ENCODE measurements at places on chromosomes 1 and 21. TPM values are rescaled to one million over a fixed set of nuclear protein-coding genes. Genes with fewer than 3 reads are reported as not detected.

- DNase-seq: no peak
These were observed 26.4 kb downstream of the LRRC8B start for GRCh38 chr1:89550995-89551394.

GRCh38 chr1:112060261-112060660 lies 70.8 kb upstream of the KCND3 start:
- DNase-seq: no peak

DNA sequence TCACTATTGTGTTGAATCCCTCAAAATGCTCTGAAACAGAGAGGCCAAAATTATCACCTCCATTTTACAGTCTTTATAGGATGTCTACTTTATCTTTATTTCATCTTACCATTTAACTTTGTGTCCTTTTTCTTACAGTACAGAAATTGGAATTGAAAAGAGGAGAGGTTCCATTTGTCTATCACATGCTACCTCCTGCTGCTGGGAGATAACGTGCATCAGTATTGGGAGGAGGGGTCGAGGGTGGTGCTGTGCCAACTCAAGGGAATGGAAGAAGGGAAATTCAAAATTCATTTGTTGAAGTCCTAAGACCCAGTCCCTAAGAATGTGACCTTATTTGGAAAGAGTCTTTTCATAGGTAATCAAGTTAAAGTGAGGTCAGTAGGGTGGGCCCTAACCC lies 85.3 kb downstream of the HHIPL2 start:
- DNase-seq: no peak

GRCh38 chr21:33695813-33696212 lies 53.5 kb downstream of the ITSN1 start:
- DNase-seq: no peak

DNA sequence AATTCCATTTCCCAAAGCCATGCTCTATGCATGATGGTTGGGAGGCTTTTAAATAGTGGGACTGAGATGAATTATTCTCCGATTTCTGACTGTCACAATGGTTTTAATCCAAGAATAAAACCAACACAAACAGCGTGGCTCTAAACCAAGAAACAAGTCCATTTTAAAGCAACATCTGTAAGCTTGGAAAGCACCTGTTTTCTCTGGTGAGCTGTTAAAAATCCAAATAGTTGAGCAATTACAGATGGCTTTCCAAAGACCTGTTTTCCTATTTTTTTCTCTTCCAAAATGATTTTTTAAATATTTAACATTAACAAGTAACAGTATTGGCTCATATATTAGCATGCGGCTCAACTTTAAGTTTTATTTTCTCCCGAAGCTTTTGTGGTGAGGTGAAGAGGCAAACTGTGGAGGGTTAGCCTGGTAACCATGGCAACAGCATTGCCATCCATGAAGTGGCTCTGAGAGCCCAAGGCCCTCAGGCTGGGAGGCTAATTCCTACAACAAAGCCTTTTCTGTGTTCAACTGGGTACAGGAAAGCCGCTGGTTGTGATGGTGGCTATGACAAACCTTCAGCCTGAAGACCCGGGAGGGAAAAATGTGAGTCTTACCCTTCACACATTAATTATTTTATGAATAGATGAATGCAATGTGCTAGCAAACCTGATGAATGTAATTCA lies 56.7 kb upstream of the B3GALT5 start:
- DNase-seq: no peak

DNA sequence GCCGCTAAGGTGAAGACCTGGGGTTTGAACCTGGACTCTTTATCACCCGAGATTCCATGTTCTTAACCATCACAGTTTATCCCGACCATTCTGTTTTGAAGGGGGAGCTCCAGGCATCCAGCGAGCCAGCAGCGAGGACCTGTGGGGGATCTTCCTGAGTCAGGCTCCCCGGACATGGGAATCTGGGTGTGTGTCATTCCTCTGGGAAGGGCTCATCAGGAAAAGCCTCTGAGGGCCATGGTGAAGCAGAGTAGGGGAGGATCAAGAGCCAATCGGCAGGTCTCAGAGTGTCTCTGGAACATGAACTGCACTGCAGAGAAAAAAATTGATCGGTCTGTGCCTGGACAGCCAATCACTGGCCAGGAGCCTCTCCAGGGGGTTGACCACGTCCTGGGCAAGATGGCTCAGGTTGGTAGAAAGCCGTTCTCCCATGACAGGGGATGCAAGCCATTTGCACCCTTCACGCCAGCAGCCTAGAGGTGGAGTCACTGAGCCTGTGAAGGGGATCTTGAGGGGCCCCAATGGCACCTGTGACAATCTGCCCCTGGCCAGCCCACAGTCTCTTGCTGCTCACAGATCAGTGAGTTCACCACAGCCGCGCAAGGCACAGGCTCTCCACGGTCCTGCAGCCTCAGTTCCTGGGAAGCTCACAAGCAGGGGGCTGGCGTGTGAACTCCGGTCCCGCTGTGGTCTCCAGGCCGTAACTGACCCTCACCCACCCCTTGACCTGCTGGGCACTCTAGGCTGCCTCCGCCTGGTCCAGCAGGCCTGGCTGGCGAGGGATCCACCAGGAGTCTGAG lies 20.4 kb upstream of the ACTRT2 start:
- DNase-seq: no peak

GRCh38 chr21:25188677-25189079 lies 418.6 kb downstream of the MRPL39 start:
- DNase-seq: no peak

GRCh38 chr1:179310721-179311120 lies 17.1 kb downstream of the SOAT1 start:
- no peak for DNase-seq

GRCh38 chr1:7468248-7468647 lies 302.8 kb upstream of the VAMP3 start:
- DNase-seq: no peak

Gene AMY1B
- not detected for total RNA-seq

Gene C1orf116
- total RNA-seq: not detected

Gene AMY2B
- 5.1 TPM for total RNA-seq

Gene OR2M3
- not detected for total RNA-seq

Gene CHODL
- 0.06 TPM for total RNA-seq

Gene WNT9A
- 3.7 TPM for total RNA-seq

Gene LRRC8D
- 20.7 TPM for total RNA-seq

Gene AIM2
- total RNA-seq: not detected

All from glomerular endothelial cell (primary cell).